Stimulated activated CD8-positive, alpha-beta memory T cell treated with anti-CD3 and anti-CD28 coated beads, Interleukin-2, amount 100 ng/mL, for 1 hour (primary cell): ENCODE measurements at places on chromosomes 3 and 15.

GRCh38 chr3:107313711-107314110, 63.5 kb upstream of the CCDC54 start:
- DNase-seq, result no peak

DNA sequence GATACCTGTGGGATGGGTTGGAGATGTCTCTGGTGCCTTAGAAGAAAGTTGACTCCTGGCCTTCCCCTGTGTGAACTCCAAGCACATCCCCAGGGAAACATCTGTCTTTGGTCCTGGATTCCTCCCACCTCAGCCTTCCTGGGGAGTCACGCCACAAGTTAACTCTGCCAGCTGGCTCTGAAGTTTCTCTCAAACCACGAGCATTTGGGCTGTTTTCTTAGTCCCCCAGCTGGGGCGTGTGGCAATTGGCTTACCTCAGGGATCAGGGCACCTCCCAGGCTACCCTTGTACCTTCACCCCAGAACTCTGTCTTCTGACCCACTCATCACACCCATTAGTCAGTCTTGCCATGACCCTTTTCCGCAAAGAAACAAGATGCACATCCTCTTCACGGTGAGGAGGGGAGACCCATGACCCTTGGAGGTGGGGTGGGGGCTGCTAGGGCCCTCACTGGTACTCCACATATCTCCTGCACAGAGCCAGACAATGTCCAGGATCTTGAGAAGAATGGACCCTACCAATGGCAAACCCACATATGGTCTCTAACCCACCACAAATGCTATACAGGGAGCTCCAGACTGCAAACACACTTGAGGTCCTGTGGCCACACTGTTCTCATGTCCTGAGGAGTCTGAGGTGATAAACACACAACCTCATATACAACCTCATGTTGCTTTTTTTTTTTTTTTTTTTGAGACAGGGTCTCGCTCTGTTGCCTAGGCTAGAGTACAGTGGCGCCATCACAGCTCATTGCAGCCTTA, 3.9 kb downstream of the NEIL1 start:
- no peak for DNase-seq

- no peak for DNase-seq
Measured at GRCh38 chr3:135325096-135325495, 530.0 kb downstream of the EPHB1 start.

DNA sequence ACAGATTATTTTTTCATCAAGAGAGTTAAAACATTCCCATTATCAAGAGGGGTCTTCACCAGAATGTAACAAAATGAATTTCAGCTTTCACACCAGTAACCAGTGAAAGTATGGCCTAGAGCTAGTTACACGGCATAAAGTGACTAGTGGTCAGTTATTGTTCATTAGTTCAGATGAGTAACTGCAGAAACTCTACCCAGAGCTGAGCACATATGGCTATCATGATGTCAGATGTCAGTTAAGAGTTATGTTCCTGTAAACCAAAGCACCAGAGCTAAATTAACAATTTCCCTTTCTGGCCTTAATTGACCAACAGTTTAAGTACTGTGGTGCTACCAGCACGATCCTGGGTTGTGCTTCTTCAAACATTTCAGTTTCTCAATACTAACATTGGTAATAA, 6.6 kb upstream of the MRPS25 start:
- DNase-seq, result no peak

- DNase-seq, result no peak
Measured at GRCh38 chr15:74170071-74170844, 3.3 kb upstream of the ISLR start.

- no peak for DNase-seq
Measured at GRCh38 chr15:72538931-72539330, 64.8 kb downstream of the ARIH1 start.
